ENCODE measurements at places on chromosomes 5 and 9.

DNA sequence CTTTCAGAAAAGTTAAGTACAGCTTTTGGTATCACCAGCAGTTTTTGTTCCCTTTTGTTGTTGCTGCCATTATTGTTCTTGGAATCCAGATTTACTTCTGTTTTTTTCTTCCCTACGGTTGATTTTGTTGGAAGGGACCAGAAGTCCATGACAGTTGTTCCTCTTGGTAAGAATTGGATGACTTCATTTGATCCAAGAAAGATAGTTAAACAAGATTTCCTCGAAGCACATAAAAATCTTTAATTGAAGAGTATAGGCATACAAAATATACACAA, 65.4 kb downstream of the CDC42SE2 start:
- no peak for DNase-seq

DNA sequence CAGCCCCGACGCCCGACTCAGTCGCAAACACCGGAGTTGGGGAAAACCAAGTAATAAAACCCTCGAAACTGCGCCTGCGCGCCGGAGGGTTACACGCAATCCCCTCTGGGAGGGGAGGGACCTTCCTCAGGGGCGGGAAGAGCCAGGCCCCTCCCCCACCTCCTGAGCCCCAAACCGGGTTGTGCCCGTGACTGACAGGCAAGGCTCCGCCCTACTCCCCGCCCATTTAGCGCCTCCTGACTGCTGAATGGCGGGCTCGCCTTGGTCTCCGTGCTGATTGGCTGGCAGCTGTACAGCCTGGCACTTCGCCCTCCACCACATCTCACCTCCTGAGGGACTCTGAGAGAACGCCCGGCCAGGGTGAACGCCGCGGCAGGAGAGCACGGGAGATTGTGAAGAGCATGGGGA, at the start of gene PRDM9:
TSS of gene PRDM9 (plus strand) at position 332 of the 408 bp plus-strand sequence. CDS start 1,425 bp downstream, outside the sequence.
- peak; percentile 8 for DNase-seq

- no peak for DNase-seq
Observed at GRCh38 chr5:173953528-173954090, 35.4 kb upstream of the C5orf47 start.

GRCh38 chr5:65769539-65769938, 47.5 kb downstream of the NLN start:
- DNase-seq = no peak

DNA sequence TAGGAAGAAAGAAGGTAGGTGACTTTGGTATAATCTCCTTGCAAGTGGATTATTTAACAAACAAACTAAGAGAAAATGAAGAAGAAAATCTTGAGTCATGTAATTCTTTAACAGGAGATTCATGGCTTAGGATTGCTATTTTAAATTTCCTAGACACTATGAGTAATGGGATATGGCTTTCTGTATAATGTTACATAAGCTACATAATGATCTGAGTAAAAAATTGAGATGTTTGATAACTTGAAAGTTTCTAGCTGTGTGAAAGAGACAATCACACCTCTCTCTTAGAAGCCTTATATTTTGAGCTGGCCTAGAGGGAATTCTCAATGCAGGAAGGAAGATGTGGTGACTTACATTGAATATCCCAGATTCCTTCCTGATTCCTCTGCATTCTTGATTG, 92.5 kb downstream of the CDH9 start:
- no peak for DNase-seq
